ENCODE measurements at places on chromosomes 2 and 18.

DNA sequence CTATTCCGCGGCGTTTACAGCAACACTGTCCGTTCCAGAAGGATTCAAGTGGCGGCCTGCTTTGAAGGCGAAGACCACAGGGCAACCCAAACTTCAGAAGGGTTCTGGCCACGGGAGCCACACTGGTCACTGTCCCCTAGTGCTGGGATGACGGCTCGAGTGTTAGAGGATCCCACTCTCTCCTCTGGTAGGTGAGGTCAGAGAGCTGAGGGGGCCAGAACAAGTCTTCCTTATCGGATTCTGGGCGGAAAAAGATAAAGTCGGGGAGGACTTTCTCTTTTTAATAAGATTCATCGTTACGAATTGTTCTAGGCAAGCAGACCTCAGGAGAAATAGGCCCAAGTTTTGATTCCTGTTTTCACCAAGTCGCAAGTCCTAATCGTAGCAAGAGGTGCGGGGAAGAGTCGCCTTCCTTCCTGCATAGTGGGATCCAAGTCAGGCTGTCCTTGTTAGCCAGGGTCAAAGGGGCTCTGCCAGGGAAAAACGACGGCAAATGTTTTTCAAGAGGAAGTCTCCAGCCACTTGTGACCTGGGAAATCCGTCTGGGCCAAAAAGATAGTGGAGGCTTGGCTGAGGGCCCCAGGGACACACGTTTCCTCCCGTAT lies 864 bp upstream of the MYL12A start:
- no peak for DNase-seq

DNA sequence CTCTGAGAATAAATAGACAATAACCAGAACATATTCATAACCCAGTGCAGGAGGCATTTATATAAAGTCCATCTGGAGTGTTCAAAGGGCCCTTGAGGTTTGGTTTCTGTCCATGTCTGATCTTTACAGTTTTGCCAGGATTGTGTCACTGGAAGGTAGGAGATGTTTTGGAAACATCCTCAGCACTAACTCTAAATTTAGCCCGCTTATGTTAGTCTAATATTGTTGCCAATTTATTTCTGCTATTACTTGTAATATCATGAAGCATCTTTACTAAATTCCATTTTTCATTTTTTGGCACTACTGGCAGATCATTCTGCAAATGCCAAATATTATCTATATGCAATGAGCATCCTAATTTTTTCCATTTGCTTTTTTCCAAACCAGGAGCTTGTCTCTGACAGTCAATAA lies 22.4 kb upstream of the REV1 start:
- no peak for DNase-seq

DNA sequence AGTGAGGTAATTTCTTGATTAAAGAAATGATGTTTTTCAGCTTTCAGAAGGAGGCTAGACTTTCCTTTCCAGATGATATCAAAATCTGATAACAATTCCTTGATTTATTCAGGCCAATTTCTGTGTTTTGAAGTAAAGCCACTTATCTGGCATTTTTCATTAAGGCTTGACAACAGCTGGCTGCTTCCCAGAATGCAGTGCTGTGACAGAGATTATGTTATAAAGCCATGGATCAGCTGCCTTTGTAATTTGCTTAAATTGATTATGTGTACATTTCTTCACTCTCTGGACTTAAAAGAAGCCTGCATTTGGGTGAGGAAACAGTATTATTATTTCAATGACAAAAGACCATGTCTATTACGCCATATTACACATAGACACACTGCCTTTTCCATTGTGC lies 136.0 kb downstream of the PLCL1 start:
- no peak for DNase-seq

DNA sequence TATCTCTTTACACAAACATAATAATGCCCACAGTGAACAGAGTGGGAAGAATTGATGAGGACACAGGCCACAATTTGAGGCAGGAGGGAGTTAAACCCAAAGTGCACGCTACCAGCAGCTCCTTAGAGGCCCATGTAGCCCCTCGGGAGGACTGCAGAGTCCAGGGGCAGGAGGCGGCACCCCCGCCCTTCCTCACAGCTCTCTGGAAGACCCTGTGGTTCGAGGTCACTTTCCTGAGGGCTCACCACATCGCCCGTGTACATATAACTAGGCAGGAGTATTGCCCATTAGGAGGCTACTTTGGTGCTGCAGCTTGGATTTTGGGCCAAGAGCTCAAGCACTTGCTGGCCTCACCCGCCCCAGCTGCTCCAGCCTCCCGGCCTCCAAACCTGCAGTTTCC lies 22.2 kb upstream of the CIDEA start:
- DNase-seq, result no peak

- DNase-seq, result no peak
Observed at GRCh38 chr2:135667045-135667444, 74.6 kb upstream of the UBXN4 start.

GRCh38 chr2:209556354-209556961 lies 132.6 kb downstream of the MAP2 start:
- peak; percentile 54 for DNase-seq

GRCh38 chr18:46334868-46335281 lies 230.7 kb downstream of the HAUS1 start:
- no peak for DNase-seq

GRCh38 chr2:7450188-7450832 lies 533.1 kb downstream of the RNF144A start:
- DNase-seq, result no peak

DNA sequence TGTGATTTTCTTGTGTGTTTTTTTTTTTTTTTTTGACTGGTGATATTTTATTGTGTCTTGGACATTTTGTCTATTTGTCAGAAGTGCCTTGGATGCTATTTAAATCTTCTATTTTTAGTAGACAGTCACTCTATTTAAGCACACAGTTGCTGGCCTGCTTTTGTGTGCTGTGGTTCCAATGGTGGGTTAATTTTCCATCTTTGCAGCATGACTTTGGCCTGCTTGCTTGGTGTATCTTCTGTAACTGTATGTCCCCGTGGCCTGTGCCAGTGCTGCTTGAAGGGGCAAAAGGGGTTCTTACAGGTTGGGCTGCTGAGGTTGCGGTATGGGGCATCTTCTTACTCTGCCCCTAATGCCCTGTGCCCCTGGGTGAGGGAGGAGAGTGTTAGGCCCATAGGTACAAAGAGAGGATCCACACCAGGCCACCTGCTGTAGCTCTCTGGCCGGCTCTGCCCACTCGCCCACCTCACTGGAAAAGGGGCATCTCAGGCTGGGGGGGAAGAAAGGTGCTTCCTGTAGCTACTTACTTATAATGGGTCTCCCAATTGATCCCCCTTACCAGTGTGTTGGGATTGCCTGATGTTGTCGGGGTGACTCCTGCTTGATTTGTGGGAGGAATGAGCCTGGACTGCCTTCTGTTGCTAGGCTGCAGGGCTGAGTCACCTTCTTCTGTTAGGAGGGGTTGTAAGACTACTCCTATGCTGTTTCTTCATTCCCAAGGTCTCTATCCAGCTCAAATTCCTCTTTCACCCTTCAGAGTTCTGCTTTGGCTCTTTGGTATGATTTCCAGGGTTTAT lies 490.0 kb upstream of the HS6ST1 start:
- peak; percentile 4 for DNase-seq

- DNase-seq, result no peak
Observed at GRCh38 chr2:111069722-111070121, 51.0 kb upstream of the BCL2L11 start.

- peak; percentile 15 for DNase-seq
Observed at GRCh38 chr2:19542796-19543662, 184.6 kb upstream of the OSR1 start.

DNA sequence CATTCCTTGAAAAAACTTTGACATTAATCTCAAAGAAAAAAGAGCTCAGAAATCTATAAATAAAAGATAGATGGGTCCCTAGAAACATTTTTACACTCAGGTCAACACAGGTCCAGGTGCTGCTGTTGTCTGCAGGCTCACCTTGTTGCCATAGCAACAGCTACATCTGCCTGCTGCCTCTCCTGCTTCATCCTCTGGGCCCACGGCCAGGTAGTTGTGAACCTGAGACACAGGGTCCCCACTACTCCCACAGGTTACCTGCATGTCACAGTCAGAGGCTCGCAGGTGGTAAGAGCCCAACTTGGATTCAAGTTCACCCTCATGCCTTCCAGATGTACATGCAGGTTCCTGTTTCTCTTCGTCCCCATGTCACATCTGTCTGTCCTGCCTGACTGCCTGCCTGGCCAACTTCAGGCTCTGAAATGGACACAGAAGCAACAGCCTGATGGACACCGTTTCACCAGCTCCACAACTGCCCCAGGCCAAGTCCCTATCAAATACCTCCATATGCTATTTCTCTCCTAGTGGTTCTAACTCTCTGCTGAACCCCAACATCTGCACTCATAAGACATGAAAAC lies 88.3 kb upstream of the SALL3 start:
- no peak for DNase-seq

GRCh38 chr18:58325494-58325893 lies 281.5 kb downstream of the NEDD4L start:
- peak; percentile 70 for DNase-seq

- no peak for DNase-seq
Observed at GRCh38 chr2:130966775-130967490, 126.3 kb downstream of the FAM168B start.

DNA sequence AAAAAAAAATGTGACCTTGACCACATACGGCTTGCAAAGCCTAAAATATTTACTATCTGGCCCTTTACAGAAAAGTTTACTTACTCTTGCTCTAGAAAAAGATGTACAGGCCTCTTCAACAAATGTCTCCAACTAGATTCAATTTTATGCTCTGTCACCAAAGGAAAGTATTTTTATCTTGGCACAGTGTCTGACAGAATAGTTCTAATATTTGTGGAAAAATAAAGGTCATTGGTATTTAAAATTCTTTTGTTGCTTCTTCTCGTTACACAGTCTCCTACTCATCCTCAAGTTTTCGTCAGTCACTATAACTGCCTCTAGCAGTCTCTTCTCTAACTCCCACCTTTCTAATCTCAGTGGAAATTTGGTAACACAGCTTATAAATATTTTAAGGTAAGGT lies 1.4 kb downstream of the RBKS start:
- peak; percentile 86 for DNase-seq

- DNase-seq, result no peak
Observed at GRCh38 chr2:26396734-26397298, 4.9 kb upstream of the DRC1 start.

- peak; percentile 80 for DNase-seq
Observed at GRCh38 chr2:197576631-197577030, 60.8 kb downstream of the MOB4 start.
